ENCODE measurements at places on chromosomes 5 and 9. TPM values are rescaled to one million over a fixed set of nuclear protein-coding genes. Genes with fewer than 3 reads are reported as not detected.

DNA sequence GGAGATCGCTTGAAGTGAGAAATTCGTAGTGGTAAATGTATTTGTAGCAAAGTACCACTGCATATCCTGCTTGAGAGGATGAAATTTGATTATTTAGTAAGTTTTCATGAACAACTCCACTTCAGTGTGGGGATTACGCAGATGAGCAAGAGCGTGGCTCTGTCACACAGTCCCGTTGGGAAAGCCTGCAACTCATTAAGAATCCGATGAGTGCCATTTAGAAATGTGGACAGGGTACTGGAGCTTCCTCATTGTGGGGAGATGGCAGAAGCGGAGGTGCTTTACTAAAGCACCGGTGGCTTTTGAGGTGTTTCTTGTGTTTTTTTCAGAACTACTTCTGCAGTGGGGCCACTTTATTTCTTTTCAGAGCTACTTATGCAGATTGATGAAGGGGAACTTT, 1.4 kb downstream of the TJP2 start:
- H3K4me1 ChIP-seq, result peaks cover 54% of the 10 kb centered on the region
- H3K27ac ChIP-seq, result peak overlapping the region; percentile 83
- DNase-seq, result no peak
- peak overlapping the region; percentile 74 for H3K4me3 ChIP-seq

DNA sequence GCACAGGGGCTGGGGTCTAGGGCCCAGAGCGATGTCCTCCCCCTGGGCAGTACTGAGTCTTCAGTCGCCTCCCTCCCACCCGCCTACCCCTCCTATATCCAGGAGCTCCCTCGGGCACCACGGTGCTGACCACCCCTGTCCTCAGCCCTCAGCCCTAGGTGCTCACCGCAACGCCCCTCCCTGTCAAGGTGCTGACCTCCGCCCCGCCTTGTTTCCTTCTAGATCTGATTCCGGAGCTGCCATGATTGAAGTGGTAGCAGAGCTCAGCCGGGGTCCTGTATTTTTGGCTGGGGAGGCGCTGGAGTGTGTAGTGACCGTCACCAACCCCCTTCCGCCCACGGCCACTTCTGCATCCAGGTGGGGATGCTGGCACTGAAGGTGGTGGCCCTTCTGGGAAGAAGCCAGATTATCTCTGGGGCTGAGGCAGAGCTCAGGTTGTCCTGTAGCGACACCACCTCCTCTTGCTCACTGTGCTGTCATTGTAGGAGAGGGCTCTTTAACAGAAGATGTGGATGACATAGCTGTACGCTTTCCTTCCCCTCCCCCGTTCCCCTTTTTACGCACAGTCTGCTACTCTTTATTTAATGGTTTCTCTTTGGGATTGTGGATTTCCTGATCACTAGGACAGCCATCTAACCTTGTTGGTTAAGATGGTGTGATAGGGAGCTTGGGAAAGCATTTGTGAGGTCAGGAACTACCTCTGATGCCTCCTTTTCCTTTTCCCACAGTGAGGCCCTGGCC, 598 bp downstream of the RGP1 start:
- peak overlapping the region; percentile 93 for H3K4me3 ChIP-seq
- peaks cover 21% of the 10 kb centered on the region for H3K36me3 ChIP-seq
- H3K4me1 ChIP-seq, result peaks cover 39% of the 10 kb centered on the region
- peak; percentile 70 for DNase-seq
- no peaks in the 10 kb centered on the region for H3K27me3 ChIP-seq

DNA sequence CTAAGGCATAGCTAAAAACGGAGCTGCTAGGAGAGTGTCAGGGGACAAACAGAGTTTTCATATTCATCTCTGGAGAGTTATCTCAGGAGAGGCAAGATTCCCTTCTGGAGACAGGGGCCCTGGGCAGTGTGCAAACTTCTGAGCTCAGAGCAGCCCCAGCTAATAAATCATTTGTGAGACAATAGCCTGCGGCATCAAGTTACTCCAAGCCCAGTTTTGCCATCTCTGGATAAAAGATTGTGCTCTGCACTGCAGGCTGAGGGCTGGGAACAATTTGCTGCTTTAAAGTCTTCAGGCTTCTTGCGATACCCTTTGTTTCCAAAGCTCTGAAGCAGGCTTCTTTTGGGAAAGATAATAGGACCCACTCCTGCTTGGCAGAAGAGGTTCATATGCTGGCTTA, 164.3 kb upstream of the BRINP1 start:
- H3K27ac ChIP-seq, result no peak overlapping the region
- H3K27me3 ChIP-seq, result no peaks in the 10 kb centered on the region
- no peaks in the 10 kb centered on the region for H3K36me3 ChIP-seq
- no peak for DNase-seq
- no peak overlapping the region for H3K4me3 ChIP-seq

Gene TMC1
- total RNA-seq, result not detected

DNA sequence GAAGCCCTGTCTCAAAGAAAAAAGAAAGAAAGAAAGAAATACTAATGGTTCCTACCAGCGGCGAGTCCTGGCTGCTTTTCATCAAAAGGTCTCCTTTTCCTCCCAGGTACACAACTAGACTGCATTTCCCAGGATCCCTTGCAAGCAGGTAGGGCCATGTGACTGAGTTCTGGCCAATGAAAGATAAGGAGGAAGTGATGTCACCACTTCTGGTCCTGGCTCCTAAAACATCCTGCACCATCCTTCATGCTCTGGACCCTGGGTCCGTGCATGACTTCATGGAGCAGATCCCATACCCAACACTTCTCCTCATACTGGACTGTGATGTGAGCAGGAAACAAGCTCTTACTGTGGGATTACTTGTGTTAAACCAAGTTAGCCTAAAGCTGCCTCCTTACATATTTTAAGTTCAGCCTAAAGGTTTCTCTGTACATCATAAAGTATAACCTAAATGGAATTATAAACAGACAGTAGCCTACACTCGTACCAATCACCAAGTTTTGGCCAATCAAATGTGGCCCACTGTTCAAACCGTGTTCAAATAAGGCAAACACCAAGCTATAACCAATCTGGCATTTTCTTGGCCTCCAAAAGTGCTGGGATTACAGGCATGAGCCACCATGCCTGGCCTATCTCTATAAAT, 30.2 kb upstream of the FUBP3 start:
- no peaks in the 10 kb centered on the region for H3K4me1 ChIP-seq
- H3K36me3 ChIP-seq, result no peaks in the 10 kb centered on the region
- no peak overlapping the region for H3K4me3 ChIP-seq
- no peak for DNase-seq

- H3K36me3 ChIP-seq, result peaks cover 7% of the 10 kb centered on the region
- no peak overlapping the region for H3K4me3 ChIP-seq
- no peak overlapping the region for H3K27ac ChIP-seq
Measured at GRCh38 chr9:134399435-134400056, 73.3 kb downstream of the RXRA start.

Gene IL13
- total RNA-seq, result 5.5 TPM

Gene EPB41L4B
- 0.33 TPM for total RNA-seq
